ENCODE measurements at places on chromosomes 6 and 20.

GRCh38 chr20:52083627-52084232 is 107.8 kb downstream of the ZFP64 start:
- no peak for DNase-seq

- no peak for DNase-seq
Measured at GRCh38 chr20:49285233-49285668, 7.4 kb upstream of the ZNFX1 start.

GRCh38 chr6:167469672-167470071 is 144.8 kb downstream of the TTLL2 start:
- no peak for DNase-seq

- no peak for DNase-seq
Measured at GRCh38 chr6:151617539-151617938, 123.7 kb downstream of the CCDC170 start.

DNA sequence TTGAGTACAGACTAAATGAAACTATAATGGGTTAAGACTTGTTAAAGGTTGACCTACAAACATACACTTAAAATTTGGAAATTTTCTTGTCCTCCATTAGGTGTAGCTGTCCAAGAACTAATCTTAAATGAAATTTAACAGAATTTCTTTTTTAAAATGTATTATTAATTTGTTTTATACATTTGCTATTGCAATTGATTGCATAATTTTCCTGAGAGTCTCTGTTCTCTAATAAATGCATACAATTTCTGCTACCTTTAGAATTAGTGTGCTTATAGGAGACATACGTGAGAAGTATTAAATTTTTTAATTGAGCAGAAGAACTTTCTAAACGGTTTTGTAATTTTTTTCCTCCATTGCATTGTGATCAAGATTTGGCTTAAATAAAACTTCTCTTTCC is 1.5 kb downstream of the FAM135A start:
- no peak for DNase-seq

DNA sequence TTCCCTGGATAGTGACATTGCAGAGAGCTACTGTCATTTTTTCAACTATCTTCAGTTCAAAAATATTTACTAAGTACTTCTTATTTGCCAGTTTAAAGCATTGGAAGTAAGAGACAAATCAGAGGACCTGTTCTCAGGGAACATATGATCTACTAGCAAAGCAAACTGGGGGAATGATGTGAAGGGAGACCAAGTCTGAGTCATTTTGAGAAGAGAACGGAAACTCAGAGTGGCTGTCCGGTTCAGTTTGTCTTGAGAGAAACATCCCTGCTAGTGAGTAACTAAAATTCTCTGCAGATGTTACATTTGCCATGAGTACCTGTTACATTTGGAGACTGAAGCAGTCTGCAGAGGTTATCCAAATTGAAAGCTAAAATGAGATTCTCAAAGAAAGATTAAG is 118.3 kb downstream of the KCNQ5 start:
- DNase-seq: no peak

GRCh38 chr6:111761783-111762312 is 111.4 kb downstream of the FYN start:
- DNase-seq: peak; percentile 18

- peak; percentile 7 for DNase-seq
Measured at GRCh38 chr6:170516783-170517616, 36.1 kb downstream of the PSMB1 start.

DNA sequence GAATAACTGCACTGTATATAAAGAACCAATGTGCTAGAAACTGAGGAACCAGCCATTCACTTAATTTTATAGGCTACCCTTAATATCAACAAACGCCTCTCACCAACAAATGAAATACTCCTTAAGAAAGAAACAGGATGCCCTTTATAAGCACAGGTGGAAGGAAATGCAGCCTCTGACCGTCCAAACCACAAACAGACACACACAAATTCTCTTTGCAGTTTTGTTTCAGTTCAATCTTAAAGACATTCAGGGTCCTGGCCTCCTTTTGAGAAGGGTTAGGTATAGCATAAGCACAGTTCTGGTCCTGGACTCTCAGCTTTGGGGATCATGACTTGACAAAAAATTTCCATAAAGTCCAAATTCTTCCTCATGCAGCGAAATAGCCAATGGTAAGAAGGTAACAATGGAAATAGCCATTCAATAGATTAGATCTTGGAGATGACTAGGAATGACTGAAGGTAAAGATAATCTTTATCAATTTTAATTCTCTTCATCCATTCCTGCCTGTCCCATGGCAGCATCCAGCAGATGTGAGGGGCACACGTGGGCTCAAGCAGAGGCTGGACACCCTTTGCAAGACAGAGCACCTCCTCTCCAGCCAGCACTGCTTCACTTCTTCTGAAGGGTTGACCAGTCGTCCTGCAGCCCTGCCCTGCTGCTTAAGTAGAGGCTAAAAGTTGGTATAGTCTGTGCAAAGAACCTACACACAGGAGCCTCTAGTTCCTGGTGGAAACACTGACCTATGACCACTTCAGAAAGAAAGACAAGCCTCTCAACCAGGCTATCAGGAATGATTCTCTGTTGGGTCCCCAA is 123.9 kb downstream of the CD83 start:
- DNase-seq: no peak

- no peak for DNase-seq
Measured at GRCh38 chr6:72715119-72715518, 93.3 kb downstream of the KCNQ5 start.

GRCh38 chr20:35660122-35660937 is 4.4 kb downstream of the CPNE1 start:
- no peak for DNase-seq

- DNase-seq: no peak
Measured at GRCh38 chr6:21666853-21667681, 73.5 kb downstream of the SOX4 start.

All from stimulated activated naive CD4-positive, alpha-beta T cell (primary cell).